ENCODE measurements at places on chromosomes 16 and 17.
A peak's percentile ranks its signal among the peaks of the same experiment; 100 is the strongest.

GRCh38 chr17:39777534-39778365, 40.0 kb downstream of the GRB7 start:
- DNase-seq, result no peak

- DNase-seq, result no peak
Observed at GRCh38 chr16:57089406-57089805, 3.0 kb upstream of the CPNE2 start.

- peak; percentile 36 for DNase-seq
Observed at GRCh38 chr17:65914784-65915342, 277.1 kb downstream of the CEP112 start.

- DNase-seq, result no peak
Observed at GRCh38 chr16:508884-509736, 18.4 kb upstream of the CAPN15 start.

GRCh38 chr16:75377729-75378386, 55.4 kb downstream of the CFDP1 start:
- peak; percentile 100 for DNase-seq

- no peak for DNase-seq
Observed at GRCh38 chr16:19997264-19997663, 76.4 kb downstream of the GPR139 start.

DNA sequence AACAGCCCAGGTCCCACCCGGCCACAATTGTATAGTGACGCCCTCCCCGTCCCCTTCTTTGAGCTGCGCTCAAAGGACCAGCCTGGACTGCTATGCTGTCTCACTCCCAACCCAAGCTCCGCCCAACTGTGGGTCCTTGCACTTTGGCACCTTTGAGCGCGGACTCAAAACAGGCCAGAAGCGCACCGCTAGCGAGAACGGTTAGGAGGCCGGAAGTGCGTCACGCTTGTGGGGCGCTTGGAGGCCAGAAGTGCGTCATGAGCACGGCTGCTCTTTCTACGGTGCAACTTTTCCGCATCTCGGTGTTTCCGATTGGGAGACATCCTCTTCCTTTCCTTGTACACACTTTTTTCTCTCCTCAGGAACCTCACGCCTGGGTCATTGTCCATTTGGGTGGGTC, at the start of gene ZNF19:
TSS of gene ZNF19 (minus strand) at position 203 of the 400 bp plus-strand sequence. CDS start 7,210 bp downstream, outside the sequence.
- DNase-seq, result no peak

DNA sequence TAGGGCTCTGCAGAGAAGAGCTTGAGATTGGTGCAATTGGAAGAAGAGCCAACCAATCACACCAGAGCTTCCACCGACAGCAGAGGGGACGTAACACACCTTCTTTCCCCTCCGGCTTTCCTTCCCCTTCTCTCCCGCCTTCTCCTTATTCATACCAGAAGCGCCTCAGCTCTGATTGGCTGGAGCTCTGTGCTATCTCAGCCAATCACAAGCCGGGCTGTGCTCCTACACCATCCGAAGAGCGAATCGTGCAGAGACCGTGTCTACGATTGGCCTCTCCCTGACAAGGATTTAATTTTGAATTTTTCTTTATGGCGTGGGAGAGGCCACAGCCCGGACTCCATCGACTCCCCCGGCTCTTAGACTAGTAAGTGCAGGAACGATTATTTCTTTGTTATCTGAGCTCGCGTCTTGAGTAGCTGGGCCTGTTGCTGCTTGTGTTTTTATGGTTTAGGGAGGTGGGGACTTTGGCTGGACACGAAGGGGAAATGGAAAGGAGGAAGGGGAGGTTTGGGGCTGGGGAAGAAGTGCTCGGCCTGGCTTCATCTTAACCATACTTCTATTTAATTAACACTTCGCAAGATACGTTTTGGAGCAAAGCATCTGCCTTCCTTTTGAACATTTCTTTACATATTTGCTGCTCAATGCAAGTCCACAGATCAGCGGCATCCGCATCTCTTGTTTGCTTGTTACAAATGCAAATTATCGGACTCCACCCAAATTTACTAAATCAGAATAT, at the start of gene PRR11:
TSS of gene PRR11 (plus strand) at position 308 of the 739 bp plus-strand sequence. CDS start 14,007 bp downstream, outside the sequence.
- peak; percentile 99 for DNase-seq

GRCh38 chr17:45385331-45385997, 47.2 kb downstream of the ARHGAP27 start:
- DNase-seq, result peak; percentile 65

DNA sequence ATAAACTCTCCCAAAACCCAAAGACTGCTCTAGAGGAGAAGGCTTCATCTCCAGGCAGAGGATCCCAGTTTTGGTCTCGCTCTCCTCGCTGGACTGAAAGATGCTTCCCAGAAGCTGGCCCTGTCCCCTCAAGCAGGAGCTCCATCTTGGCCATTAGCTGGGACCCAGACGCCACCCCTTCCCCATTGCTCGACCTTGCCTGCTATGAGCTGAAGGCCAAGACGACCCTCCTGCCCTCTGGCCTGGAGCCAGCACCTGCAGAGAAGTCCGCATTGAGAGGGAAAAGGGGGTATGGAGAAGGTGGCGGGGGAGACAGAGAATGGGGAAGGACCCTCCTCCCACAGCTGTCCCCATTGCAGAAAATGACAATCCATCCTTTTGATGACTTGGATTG, 3.6 kb upstream of the RCVRN start:
- DNase-seq, result no peak

DNA sequence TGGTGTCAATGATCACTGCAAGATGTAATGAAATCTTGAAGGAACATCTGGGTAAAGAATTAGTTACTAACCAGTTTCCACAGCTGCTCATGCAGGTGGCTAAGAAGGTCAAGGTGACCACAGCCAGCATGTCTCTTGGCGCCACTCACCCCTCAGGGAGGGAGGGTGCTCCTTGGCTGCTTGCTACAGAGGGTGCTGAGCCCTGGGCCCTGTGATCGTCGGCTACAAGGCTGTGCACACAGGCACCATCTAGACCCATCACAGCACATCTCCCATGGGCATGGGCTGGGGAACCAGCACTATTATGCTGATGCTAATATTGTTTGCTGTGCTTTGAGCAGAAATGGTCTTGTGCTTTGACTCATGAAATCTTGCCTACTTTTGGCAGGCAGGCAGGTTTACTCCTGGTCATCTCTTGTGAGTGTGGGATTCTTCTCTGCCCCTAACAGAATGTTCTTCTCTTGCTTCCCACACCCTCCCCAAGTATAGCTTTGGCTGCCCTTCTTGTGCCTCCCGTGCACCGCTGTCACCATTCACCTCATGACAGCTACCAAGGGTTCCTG, 36.4 kb downstream of the TXNDC11 start:
- no peak for DNase-seq

DNA sequence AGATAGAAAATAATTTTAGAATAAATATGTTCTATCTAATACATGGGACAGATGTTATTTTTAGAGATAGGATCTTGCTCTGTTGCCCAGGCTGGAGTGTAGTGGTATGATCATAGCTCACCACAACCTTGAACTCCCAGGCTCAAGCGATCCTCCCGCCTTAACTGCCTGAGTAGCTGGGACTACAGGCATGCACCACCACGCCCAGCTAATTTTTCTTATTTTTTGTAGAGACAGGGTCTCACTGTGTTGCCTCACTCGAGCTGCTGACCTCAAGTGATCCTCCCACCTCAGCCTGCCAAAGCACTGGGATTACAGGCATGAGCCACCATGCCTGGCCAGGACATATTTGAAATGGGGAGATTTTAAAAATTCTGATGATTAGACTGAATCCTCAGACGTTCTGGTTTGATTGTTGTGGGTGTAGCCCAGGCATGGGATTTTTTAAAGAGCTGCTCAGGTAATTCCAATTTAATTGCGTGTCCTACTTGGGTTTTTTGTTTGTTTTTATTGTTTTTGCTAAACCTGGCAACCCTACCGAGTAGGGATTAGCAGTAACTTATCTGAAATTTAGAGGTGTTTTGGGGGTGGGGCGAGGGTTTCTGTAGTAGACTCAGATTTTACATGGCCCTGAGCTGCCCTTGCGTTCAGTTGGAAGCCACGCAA, 142.9 kb downstream of the RAB11FIP4 start:
- peak; percentile 67 for DNase-seq

DNA sequence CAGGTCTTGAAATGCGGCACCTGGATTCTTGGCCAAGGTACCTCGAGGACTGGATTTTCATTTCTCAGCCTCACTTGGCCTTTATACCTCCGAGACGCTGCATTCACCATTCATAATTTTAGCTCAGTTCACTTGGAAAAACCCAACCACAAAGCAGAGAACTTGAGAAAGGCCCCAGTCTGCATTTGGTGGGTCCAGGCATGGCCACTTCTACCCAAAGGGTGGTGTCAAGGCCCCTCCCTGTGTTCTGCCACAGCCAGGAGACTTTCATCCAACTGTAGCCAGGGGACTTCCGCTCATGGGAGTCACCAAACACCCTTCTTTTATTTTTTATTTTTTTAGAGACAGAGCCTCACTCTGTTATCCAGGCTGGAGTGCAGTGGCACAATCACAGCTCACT, 14.7 kb upstream of the TVP23A start:
- DNase-seq, result no peak

- peak; percentile 100 for DNase-seq
Observed at GRCh38 chr16:67404740-67405226, 11.5 kb upstream of the TPPP3 start.

DNA sequence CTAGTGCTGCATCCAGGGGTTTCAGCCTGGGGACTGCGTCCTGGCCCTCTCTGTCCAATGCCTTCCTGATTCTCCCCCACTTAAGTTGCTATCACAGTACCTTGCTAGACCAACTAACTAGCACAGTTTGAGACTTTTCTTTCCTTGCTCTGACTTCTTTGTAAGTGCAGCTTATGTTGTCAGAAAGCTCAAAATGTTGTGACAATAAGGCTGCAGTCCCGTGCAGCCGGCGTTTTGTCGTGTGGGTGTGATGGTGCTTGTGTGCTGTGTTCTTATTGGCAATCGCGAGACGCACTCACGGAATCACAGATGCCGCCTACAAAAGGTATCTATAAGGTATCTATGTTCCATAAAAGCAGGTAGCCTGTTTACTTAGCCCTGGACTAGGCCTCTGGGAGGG, 132.8 kb downstream of the PRKCA start:
- no peak for DNase-seq

- no peak for DNase-seq
Observed at GRCh38 chr17:75594499-75595283, 7.1 kb downstream of the MYO15B start.

DNA sequence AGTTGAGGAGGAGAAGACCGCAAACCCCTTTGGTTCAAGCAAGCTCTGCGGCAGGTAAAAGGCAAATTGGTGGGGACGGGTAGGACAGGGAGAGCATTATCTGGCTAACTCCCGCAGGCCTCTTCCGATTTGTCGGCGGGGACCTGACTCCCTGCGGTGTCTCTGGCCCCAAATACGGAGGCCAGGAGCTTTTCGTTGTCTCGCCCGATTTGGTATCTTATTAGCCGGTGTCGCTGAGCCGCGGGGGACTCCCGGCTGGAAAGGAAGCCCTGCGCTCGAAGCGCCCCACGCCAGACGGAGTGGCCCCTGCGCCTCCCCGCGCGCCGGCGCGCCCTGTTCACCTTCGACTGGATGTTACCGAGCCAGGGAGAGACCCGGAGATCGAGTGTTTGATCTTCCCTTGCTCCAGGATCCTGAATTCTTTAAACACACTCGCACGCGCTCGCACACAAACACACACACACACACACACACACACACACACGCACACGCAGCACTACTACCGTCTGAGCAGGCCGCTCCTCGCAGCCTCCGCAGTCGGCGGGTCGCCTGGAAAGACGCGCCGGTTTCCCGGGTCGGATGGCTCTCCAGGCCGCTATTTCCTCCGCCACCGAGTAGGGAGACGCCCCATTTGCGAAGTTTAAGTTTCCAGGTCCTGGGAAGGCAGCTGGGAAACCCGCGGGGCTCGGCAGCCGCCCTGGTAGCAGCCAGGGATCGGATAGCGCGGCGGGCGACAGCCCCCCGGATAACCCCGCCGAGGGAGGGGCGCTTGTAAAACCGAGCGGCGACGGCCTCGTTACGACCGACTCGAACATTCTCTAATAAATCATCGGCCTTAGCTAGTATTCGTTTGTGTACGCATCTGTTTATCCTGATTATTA, 3.3 kb downstream of the PRAC1 start:
- no peak for DNase-seq

GRCh38 chr17:77645072-77646045, 313.1 kb upstream of the TNRC6C start:
- DNase-seq, result no peak

GRCh38 chr17:4487820-4488716, 10.6 kb upstream of the SPNS2 start:
- no peak for DNase-seq

GRCh38 chr16:27778171-27778925, 228.4 kb downstream of the KATNIP start:
- no peak for DNase-seq

DNA sequence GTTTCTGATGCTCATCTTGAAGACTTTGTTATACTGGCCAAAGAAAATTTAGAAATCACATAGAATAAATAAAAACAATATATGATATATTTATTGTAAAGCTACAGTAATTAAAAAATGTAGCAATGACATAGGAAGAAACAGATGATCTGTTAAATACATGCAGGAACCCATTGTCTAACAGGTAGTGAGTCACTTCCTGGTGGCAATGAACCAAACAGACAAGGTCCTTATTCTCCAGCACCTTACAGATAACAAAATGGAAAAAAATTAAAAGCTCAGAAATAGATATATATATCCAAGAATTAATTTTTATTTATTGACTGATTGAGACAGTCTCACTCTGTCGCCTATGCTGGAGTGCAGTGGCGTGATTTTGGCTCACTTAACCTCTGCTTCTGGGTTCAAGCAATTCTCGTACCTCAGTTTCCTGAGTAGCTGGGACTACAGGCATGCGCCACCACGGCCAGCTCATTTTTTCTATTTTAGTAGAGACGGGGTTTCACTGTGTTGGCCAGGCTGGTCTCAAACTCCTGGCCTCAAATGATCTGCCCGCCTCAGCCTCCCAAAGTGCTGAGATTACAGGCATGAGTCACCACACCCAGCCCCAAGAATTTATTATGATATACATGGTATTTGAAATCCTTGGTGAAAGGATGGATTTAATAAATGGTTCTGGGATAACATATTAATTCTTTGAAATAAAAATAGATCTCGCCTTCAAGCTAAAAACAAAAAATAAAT, 7.5 kb downstream of the NETO2 start:
- DNase-seq, result peak; percentile 88

DNA sequence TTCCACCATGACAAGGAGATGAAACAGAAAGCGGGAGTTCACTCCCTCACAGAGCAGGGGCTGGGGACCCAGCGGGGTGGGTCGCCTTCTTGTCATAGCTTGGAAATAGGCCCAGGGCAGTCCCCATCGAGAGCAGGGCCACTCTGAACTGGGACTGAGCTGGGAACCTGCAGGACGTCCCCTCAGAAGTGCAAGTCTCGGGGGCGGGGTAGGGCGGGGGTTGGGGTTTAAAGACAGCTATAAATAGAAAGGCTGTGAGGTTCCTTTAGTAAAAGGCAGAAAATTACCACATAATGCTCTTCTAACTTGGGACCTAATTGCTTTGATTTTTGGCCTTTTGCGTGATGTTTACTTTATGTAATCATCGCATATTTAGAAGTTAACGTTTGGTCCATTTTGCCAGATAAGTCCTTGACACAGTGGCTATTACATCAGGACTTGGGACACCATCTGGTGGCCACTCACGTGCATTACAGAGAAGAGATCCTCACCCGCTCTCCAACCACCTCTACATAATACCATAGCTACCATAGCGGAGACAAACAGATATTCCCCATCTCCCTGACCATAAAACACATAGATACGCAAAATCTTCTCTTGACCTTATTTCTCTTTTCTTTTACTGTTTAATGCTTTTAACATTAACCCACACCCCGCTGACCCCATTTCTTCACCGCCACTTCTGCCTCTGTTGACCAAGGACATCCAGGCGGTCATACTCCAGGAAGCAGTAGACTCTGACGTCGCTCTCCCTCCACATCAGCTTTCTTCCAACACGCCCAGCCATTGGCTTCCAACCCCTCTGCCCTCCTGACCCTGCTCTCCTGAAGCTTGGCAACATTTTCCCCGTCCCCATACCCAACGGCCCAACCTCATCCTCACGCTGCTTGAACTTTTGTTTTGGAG, 27.5 kb upstream of the PIK3R6 start:
- DNase-seq, result peak; percentile 49

- DNase-seq, result peak; percentile 47
Observed at GRCh38 chr17:68539548-68540467, 27.6 kb downstream of the PRKAR1A start.

Measured in bronchial epithelial cell (primary cell).